GF-D8 (cell line): ENCODE measurements at places on chromosomes 12 and 14.

GRCh38 chr12:51082561-51083125, 753 bp downstream of the CSRNP2 start:
- no peak for DNase-seq

GRCh38 chr14:43475757-43476156, 1031.3 kb downstream of the FSCB start:
- no peak for DNase-seq

DNA sequence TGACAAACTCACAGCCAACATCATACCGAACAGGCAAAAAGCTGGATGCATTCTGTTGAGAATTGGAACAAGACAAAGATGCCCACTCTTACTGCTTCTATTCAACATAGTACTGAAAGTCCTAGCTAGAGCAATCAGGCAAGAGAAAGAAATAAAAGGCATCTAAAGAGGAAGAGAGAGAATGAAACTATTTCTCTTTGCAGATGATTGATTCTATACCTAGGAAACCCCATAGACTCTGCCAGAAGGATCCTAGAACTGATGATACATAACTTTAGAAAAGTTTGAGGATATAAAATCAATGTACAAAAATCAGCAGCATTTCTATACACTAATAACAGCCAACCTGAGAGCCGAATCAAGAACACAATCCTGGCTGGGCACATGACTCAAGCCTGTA, 6.1 kb upstream of the ANO6 start:
- no peak for DNase-seq

- DNase-seq, result no peak
These were observed 4.3 kb downstream of the OR4E1 start for GRCh38 chr14:21669284-21669683.

- no peak for DNase-seq
These were observed 444.0 kb upstream of the FLRT2 start for GRCh38 chr14:85085981-85086380.

- DNase-seq, result no peak
These were observed 51.4 kb upstream of the TMTC2 start for GRCh38 chr12:82635263-82635662.

GRCh38 chr14:65866448-65866847, 453.9 kb downstream of the FUT8 start:
- DNase-seq, result no peak

- no peak for DNase-seq
These were observed 96.1 kb downstream of the ZFC3H1 start for GRCh38 chr12:71567537-71567936.

DNA sequence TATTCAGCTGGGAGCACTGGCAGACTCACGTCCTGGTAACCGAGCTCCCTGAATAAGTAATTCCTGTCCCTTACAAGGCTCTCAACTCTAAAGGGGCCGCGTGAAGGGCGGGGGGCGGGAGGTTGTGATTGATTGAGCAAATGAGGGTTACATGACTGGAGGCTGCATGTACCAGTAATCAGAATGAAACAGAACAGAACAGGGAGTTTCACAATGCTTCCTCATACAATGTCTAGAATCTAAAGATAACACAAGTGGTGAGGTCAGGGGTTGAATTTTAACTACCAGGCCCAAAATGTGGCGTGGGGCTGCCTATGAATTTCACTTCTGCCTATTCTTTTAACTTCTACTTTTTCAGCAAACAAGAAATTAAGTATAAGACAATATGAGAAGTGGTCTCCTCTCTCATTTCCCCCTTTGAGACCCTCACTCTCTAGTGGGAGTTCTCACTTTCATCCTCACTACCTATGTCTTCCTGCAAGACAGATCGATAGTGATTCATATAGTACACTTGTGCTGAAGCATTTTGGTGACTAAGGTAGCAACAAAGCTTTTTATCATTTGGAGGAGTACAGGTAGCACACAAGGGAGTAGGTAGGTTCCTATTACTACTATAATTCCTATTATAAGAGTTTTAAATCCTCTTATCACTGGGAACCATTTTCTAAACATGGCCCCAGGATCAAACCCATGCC, 239.8 kb downstream of the KTN1 start:
- DNase-seq, result no peak

DNA sequence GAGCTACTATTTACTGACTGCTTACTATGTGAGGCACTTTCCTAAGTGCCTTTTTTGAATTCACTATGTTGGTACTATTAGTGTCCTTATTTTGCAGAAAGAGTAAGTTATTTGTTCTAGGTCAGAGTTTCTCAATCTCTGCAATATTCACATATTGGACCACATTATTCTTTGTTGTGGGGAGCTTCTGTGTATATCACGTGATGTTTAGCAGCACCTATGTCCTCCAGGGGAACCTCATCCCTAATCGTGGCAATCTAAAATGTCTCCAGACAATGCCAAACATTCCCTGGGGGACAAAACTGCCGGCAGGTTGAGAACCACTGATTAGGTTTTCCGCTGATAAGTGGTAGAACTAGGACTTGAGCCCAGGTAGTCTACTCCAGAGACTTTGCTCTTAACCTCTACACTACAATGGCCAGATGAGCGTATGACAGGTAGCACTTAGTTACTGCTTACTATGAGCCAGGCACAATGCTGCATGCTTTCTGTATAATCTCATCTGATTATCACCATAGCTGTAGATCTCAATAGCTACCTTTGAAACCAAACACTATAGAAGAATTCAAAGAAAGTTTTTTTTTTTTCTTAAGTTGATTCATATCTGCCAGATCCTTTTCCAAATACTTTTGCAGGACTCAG, 38.9 kb downstream of the NELL2 start:
- no peak for DNase-seq

DNA sequence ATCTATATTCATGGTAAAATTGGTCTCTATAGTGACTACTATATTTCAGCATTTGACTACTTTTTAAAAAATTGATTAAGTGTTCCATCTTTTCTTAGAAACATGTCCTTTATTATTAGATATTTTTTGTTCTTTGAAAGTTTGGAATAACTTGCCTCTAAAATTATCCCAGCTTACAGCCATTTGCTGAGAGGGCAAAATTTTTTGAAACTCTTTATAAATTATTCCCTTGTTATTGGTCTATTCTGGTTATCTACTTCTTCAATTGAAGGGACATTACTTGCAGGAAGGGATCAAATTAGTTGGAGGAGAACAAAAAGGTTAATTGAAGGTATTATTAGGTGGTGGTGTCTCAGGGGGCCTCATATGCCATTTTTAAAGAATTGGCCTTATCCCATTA, 184.1 kb downstream of the TTC6 start:
- DNase-seq, result no peak

DNA sequence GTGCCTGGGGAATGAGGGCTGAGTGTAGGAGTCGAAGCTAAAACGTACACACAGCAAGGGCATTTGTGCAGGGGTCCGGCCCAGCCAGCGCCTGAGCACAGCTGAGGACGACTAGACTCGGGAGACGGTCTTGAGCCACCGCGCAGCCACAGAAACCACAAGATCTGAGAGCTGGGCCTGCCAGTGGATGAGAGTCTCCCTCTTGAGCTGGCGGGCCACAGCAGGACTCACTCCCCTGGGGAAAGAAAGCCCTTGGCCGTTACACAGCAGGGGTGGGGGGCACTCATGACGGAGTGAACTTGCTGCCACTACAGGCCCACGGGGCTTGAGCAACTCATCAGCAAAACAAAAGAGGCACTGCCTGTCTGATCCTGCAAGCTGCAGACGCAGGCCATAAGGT, 23.0 kb downstream of the STX2 start:
- peak; percentile 32 for DNase-seq

- DNase-seq, result no peak
These were observed 7.2 kb downstream of the ANKS1B start for GRCh38 chr12:99977550-99977949.

- no peak for DNase-seq
These were observed 765.2 kb downstream of the NOVA1 start for GRCh38 chr14:25832585-25832984.
